ENCODE measurements at places on chromosomes 3 and 15.

GRCh38 chr3:76097589-76097969 lies 312.2 kb upstream of the ZNF717 start:
- no peak for DNase-seq

DNA sequence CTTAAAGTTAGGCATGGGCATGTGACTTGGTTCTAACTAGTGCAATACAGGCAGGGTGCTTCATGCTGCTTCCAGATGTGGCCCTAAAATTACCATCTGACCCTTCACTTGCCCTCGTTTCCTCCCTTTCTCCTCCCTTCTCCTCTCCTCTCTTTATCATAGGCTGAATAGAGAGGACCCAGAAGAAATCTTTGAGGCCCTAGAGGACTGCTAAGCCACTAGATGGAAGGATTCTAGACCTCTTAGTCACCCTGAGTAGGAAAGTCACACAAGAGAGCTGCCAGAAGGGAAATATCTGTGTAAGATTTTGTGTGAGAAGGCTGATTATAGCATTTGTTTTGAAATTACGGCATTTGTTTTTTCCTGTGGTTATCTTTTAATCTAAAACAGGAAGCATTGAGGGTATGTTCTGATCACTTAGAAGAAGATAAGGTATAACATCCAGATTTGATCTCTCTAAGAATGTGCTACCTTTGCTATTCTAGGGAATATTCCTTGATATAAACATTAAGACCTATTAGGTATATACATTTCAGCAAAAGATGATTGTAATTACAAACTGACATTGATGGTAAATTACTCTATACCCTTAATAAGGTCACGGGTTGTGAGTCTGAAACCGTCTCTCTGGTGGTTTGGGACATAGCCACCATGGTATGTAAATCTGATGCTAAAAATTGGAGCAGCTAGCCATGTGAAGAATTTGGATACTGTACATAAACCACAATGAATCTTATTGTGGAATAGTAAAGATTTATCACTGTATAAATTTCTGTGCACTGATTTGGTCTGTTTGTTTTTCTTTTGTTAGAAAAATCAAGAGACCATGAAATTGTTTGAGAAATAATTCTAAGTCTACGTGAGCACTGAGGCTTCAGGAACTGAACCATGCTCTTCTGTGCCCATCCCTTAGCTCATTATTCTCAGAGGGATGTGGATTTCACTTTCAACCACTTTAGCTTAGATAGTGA lies 84.1 kb downstream of the TP63 start:
- DNase-seq: no peak

- peak; percentile 27 for DNase-seq
Observed at GRCh38 chr3:138114988-138115971, at the start of gene DZIP1L. Gene DZIP1L (minus strand): TSS chr3:138115608. CDS start chr3:138103971, 11,637 bp downstream.

DNA sequence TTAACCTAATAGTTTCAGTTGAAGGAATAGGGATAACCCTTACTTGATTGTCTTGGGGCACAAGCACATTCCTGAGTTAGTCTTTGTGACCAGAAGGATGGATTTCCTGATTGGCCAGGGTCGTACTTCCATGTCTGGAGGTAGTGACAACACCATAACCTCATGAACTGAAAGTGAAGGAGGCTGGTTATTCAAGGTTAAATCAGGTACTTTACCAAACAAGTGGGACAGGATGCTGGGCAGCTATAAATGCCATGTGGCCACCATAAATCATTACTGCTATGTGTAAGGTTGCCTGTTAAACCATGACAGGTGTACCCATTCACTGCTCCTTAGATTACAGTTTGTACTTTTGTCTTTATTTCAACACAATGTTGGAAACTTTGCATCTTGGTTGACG lies 128.3 kb upstream of the SAMMSON start:
- no peak for DNase-seq

- DNase-seq: no peak
Observed at GRCh38 chr3:64644483-64644882, 43.3 kb downstream of the ADAMTS9 start.

DNA sequence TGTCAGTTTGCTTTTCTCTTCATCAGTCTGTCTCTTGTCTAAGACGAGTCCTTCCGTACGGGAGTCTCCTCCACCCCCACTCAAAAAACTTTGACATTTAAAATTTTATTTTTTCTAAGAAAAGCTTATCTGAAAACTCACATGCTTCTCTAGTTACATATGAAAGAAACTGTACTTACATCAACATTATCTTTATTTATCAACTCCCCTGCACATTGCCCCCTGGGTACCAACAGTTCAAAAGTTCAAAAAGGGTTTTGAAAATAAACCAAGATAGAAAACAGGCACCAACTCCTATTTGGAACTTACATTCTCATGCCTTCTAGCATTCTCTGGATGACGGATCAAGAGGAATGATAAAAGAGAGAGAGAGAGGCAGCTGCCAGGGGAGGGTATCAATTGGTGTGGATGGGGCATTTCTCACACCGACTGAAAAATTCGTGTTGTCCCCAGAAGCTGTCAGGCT lies 182.5 kb downstream of the FOXP1 start:
- DNase-seq: no peak

DNA sequence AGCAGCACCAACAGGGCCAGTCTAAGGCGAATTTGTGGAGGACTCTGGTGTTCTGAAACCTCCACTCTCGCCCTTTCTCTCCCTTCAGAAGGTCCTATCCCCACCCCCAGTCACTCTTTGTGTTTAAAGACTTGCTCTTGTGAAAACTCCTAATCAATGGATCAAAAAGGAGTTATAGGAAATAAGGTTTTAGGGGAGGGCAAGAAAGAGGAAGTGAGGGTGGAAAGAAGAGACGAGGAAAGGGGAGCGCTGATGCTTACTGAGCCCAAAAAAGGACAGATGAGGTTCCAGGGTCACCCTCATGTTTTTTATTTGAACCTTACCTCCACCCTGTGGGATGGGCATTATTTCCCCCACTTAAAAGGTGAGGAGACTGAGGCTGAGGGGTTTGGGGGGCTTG lies 70.0 kb upstream of the SLC6A11 start:
- no peak for DNase-seq

DNA sequence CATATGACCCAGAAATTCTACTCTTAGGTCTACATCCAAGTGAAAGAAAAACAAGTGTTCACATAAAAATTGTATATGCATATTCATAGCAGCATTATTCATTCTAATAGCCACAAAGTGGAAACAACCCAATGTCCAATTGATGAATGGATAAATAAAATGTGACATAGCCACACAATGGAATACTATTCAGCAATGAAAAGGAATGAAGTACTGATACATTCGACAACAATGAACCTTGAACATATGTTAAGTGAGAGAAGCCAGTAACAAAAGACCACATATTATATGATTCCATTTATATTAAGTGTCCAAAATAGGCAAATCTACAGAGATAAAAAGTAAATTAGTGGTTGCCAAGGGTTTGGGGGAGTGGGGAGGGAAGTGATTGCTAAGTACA lies 70.2 kb upstream of the ACTC1 start:
- DNase-seq: no peak

DNA sequence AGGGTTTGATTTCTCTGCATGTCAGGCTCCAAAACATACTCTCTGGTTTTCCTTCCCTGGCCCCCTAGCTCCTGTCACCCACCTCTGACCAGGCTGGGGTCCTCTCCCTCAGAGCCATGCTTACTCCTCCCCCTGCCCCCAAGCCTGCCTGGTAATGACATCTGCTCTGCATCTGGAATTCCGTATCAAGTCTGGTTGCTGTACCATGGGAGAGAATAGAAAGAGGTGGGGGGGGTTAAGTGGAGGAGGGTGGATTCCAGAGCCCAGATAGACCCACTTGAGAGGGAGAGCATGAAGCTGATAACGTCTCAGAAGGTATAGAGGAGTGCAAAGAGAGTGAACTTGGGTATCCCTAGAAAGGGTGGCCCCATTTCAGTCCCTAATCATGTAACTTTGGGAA lies 4.2 kb downstream of the IGDCC4 start:
- no peak for DNase-seq

DNA sequence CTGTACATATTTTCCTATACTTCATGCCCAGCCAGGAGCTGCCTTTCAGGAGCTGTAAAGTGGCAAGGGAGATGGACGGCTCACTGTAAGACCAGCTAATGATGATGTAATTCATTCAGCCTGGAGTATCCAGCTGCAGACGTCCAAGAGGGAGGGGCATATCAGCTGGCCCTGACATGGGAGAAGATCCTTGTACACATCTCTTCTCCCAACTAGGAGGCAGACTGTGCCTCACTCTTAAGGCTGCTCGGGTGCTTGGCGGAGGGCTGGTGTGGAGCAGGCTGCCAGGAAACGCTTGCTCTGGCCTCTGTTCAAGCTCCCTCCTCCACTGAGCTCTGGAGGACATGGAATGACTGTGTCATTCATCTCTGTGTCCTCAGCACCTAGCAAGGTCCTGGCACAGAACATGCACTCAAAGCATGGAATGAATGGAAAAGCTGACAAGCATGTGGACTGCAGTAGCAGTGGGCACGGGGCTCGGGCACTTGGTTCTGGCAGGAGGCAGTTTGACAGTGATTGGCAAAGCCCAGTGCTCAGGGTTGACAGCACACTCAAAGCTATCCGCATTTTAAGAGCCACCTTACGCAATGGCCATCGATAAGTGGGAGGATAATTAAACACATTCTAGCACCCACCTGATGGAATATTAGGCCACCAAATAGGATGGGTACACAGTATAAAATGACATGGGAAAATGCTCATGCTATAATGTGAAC lies 72.4 kb downstream of the TBC1D2B start:
- no peak for DNase-seq

DNA sequence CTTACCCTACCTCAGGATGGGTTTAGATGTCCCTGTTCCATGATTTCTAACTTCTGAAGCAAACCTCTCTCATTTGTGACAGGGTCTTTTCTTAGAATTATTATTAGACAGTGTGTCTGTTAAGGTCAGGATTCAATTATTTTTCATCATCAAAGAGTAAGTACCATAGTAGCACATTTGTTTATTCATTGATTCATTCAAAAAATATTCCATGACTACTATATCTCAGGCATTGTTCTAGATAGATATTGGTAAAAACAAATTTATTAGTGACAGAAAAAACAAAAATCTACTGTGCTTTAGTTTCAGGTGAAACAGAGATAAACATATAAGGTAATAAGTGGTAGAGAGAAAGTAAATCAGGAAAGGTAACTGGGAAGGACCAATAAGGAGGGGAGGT lies 3.5 kb upstream of the PLOD2 start:
- DNase-seq: no peak

- DNase-seq: no peak
Observed at GRCh38 chr3:51715977-51716294, 9.1 kb downstream of the GRM2 start.

GRCh38 chr3:72088486-72089025 lies 303.6 kb upstream of the PROK2 start:
- DNase-seq: no peak

DNA sequence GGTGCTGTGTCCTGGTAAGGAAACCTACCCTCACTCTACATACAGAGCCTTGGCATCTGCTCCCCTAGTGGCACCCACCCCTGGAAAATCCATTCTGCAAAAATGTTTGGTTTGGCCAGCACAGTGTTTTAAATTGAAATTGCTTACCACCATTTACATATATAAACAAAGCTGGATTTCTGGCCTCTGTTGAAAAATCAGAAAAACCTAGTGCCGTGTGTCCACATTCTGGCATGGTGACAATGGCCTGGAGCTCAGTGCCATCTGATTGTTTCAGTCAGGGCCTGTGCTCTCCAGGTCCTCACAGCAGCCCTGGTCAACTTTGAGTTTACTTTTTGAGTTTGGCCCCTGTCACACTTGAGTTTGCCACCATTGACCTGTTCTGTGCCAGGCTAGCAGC lies 2.9 kb upstream of the IL17RC start:
- DNase-seq: no peak

DNA sequence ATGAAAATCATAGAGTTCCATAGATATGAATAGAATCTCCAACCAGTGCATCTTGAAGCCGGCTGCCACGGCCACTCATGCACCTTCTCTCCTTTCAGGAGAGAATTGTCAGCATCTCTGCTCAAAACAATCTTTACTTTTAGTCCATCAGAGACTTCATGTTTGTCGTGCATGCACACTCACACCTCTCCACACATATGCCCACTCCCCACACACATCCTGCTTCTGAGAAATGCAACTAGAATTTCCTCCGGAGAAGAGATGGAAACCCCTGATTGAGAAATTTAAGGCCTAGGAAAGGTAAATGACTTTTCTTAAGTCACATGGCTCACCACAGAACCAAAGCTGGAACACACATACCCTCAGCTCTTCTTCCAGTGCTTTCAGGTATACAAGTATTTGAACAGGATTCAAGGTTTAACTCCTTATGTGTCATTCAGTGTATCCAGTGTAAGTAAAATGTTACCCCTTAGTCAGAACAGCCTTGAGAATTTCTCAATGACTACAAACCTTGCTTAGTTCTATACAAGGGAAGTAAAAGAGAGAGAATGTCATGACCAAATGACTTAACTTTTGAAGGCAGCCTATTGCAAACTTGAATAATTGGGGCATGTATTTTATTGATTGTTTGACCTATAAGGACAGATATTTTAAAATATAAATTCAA lies 69.1 kb upstream of the TSEN2 start:
- no peak for DNase-seq

DNA sequence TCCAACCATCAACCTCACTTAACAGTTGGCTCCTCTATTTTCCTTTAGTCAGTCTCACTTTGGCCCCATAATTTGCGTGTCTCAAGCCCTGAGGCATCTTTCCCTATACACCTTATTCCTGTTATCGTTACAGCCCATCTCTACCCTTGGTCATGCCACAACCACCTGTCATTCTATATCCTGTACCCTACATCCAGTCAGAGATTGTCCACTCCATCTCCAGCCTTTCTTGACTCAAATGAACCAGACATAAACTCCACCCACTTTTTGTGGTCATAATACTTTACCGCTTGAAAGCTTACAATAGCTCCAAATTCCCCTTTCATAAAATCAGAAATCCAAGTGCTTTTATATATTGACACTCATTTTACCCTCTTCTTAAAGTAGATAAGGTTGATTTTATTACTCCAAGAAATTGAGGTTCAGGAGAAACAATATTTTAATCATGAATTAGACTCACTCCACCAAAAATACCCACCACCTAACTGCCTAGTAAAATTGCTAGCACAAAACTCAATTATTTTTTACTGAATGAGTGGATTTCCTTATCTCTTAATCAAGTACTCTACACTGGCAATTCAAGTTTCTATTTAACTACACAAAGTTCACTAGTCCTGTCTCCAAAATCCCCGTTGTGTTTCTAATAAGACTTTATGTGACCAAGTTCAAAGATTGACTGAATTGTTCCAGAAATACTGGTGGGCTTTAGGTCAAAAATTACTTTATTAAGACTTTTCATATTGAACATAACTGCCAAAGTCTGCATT lies 9.1 kb downstream of the CCR4 start:
- no peak for DNase-seq
